EH (cell line): ENCODE measurements at places on chromosomes 7 and 10.
A peak's percentile ranks its signal among the peaks of the same experiment; 100 is the strongest.

- peak; percentile 44 for DNase-seq
Observed at GRCh38 chr10:125824736-125825135, 1.4 kb downstream of the BCCIP start.

DNA sequence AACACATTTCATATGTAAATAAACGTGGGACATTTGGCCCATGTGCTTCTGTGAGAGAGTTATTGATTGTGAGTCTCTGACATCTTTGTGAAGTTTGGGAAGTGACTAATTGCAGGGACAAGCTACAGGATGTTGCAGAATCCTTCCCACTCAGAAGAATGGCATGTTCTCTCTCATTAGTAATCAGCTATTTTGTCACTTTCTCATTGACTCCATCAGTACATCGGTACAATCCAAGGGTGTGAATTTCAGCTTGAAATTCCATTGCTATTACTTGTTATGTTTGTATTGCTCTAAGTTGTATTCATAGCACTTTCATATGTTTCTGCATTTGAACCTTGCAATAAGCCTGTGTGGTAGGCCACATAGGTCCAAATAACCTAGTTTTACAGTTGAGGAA, 100.0 kb upstream of the KCNMA1 start:
- peak; percentile 98 for DNase-seq

- no peak for DNase-seq
Observed at GRCh38 chr7:18844735-18845134, 272.7 kb downstream of the TWIST1 start.

DNA sequence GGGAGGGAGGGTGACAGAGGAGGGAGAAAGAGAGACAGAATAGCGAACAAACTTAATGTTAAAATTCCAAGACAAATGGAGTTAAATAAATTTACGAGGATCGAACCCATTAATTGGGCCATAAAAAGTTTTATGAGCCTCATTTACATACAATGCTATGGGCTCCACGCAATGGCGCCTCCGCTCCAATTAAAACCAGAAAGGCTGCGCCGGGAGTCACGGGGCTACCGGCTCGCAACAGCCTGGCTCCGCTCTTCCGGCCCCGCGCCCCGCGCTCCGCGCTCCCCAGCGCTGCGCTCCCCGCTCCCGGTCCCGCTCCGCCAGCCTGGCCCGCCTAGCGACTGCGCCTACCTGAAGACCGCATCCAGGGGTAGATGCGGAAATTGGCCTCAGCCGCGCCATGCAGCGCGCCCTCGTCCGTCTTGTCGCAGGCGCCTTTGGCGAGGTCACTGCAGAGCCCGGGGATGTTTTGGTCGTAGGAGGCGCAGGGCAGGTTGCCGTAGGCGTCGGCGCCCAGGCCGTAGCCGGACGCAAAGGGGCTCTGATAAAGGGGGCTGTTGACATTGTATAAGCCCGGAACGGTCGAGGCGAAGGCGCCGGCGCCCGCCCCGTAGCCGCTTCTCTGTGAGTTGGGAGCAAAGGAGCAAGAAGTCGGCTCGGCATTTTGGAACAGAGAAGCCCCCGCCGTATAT, 513 bp downstream of the HOXA7 start:
- peak; percentile 52 for DNase-seq

- peak; percentile 88 for DNase-seq
Observed at GRCh38 chr10:79333513-79333912, 13.8 kb upstream of the PPIF start.

GRCh38 chr10:60276232-60276631, 113.4 kb downstream of the ANK3 start:
- DNase-seq: no peak

DNA sequence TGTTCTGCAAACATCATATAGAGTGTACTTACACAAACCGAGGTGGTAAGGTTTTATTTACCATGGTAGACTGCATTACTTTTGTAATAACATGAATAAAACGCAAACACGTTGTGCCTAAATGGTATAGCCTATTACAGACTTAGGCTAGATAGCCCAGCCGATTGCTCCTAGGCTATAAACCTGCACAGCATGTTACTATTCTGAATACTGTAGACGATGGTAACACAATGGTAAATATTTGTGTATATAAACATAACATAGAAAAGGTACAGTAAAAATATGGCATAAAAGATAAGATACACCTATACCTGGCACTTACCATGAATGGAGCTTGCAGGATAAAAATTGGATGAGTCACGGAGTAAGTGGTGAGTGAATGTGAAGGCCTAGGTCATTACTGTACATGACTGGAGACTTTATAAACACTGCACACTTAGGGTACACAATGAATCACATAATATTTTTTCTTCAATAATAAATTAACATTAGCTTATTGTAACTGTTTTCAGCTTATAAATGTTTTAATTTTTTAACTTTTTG, 16.3 kb downstream of the AKR1D1 start:
- no peak for DNase-seq

DNA sequence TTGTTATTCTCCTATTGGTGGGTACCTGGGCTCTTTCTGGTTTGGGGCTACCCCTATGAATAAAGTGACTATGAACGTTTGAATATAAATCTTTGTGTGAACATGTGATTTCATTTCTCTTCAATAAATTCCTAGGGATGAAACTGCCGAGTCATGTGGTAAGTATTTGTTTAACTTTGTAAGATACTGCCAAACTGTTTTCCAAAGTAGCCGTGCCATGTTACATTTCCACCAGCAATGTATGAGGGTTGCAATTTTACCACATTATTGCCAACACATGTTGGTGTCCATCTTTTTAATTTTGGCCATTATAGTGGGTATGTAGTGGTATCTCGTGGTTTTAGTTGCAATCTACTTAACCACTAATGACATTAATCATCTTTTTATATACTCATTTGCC, 94.7 kb downstream of the ZNRF2 start:
- peak; percentile 56 for DNase-seq

DNA sequence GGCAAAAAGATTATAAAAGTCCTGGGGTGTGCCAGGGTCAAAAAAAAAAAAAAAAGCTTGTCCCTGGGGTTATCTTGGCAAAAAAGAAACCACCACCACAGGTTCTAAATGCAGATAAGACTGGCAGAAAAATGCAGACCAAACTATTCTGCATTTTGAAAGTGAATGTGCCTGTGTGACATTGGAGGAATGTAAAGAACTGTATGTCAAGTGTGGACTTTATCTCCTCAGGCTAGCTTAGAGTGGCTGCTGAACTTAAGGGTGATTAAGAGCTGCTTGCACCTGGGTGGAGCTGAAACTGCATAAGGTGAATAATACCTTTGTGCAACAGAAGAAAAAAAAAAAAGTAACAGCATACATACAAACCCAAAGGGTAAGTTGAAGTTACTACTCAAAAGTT, 1.3 kb upstream of the NAPEPLD start:
- DNase-seq: no peak

- no peak for DNase-seq
Observed at GRCh38 chr7:44849259-44849884, 1.5 kb upstream of the H2AZ2 start.

DNA sequence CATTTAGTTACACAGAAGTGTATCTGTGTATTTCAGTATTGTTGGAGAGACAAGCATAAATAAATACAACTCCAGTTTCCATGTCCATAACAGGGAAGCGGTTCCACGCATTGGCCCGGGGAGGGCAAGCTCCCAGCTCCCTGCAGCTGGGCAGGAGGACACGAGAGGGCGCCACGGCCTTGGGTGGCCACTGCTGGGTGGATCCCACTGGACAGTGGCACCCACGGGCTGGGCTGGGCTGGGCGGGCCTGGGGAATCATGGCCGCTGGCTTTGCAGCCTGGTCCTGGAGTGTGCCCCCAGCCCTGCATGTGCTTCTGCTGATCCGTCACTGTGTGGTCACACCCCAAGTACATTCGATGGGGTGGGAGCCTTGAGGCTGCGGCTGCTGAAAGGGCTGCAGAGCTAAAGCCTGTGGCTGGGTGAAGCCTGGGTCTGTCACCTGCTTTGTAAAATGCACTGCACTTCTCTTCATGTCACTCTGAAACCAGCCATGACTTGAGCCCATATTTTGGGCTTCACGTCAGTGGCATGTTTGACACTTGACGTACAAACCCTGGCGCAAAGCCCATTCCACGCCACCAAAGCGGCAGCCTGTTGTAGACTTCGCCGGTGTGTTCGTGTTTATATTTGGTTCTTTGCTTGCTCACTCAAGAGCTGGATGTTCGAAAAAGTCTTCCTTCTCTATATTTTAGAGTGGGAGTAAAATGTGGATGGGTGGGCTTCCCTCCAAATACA, 27.5 kb downstream of the LRRC27 start:
- no peak for DNase-seq

DNA sequence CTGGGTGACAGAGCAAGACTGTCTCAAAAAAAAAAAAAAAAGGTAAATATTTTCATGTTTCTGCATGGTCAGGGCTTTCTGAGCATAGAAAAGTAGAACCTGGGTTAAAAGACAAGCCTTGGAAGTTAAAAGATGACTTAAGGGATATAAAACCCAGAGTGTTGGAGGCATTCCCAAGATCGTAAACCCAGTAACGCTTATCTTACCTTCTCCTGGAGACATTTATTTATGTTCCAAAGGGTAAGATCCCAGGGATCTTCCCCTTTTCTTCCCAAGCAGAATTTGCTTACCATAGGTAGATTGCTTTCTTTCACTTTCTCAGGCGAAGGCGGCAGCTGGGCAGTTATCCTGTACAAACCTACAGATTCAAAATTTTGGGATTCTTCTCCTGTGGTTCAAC, 22.2 kb downstream of the SUGCT start:
- peak; percentile 13 for DNase-seq

GRCh38 chr10:7085913-7086589, 324.8 kb downstream of the SFMBT2 start:
- DNase-seq: peak; percentile 80

DNA sequence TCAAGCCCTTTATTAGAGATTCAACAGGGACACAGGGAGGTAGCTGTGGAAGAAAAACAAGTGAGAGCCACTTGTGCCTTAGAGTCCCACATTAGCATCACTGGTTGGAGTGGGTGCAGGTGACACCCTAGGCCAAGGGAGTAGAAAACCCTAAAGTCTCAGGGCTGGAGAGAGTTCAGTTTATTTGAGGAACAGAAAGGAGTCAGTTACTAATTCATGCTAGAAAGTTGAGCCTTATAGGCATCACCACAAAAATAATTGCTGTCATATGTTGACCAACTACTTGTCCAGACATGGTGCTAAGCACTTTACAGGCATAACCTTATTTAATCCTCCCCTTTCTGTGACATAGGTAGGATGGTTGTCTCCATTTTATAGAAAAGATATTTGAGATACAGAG, 20.9 kb upstream of the ACSL5 start:
- DNase-seq: no peak

- no peak for DNase-seq
Observed at GRCh38 chr7:116630357-116630756, 41.6 kb upstream of the MET start.

- no peak for DNase-seq
Observed at GRCh38 chr7:12640299-12641096, 46.9 kb upstream of the ARL4A start.

GRCh38 chr10:118850418-118851061, 95.8 kb upstream of the CACUL1 start:
- DNase-seq: peak; percentile 50

- DNase-seq: no peak
Observed at GRCh38 chr10:9885761-9886160, 1131.9 kb upstream of the CELF2 start.

- DNase-seq: no peak
Observed at GRCh38 chr10:131728286-131729228, 172.3 kb upstream of the PPP2R2D start.

- no peak for DNase-seq
Observed at GRCh38 chr10:129718548-129719414, 245.3 kb downstream of the EBF3 start.

GRCh38 chr7:21184942-21185652, 242.8 kb upstream of the SP4 start:
- DNase-seq: no peak

- DNase-seq: peak; percentile 37
Observed at GRCh38 chr7:50733552-50733951, 49.1 kb downstream of the GRB10 start.

DNA sequence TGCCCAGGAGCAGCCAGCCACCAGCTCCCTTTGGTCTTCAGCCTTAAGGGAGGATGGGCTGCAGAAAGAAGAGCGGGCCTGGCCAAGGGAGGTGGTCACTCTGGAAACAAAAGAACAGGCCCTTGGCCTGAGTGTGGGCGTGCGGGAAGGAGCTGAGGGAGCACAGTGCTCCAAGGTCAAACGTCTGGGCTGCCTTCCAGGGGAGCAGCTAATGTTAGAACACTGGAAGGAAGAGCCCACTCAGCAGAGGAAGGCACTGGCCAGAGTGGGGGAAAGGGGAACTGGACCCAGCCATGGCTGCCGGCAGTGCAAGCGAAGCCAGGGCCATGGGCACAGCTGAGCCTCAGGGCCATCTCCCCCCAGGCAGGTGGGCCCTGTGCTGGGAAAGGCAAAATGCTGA, 42.7 kb downstream of the FAM53B start:
- peak; percentile 40 for DNase-seq

DNA sequence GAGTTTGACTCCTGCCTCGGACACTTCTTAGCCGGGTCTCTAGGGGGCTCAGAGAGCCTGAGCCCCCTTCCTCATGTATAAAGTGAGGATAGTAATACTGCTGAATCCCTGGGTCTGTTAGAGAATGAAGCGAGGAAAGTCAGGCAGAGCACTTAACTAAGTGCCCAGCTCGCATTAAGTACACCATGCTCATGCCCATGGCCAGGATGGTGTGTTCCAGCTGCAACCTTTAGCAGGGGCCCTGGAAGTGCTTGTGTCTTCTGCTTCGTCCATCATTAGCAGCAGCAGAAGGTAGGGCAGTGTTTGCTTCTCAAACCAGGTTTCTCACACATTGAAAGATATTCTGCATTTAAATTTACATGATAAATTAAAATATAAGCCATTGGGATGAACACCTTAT, 27.3 kb upstream of the WDFY4 start:
- DNase-seq: no peak

- no peak for DNase-seq
Observed at GRCh38 chr10:116710076-116710475, 32.3 kb downstream of the HSPA12A start.

GRCh38 chr10:124697837-124698544, 46.2 kb downstream of the FAM53B start:
- DNase-seq: no peak

- no peak for DNase-seq
Observed at GRCh38 chr7:5779141-5779540, 2.3 kb downstream of the RNF216 start.

DNA sequence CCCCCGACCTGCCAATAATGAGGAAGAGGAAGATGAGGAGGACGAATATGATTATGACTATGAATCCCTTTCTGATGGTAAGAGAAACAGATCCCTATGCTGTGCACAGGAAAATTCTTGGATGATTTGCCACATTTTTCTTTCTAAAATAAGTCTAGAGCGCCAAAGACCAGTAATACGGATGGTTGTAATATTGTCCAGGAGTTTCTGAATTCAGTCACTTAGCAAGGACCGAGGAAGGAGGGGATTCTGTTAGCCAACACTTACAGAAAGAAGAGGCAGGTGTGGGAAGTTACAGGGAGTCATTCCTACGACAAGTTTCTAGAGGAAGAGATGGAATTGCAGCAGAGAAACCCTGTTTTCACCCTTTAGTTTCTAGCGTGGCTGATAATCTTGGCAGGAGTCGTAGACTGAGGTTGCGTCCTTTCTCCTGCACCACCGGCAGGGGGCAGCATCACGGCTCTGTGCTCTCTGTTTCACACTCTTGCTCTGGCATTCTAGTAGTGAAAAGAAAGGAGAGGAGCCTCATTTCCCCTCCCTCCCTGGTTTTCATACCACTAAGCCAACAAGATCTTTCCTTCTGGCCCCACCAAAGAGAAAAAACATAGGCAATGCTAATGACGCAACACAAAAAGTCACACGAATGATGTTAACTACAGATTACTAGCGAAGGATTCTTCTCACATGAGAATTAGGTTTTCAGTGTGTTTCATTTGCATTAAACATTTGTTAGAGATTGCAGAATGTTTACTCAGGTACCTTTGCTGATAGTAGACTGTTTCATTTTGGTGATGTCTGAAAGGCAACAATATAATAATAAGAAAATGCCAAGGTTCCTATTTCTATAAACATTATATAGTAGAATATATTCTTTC, 82.7 kb downstream of the NOC3L start:
- DNase-seq: peak; percentile 70
